ENCODE measurements at places on chromosomes 11 and 22. TPM values are rescaled to one million over a fixed set of nuclear protein-coding genes. Genes with fewer than 3 reads are reported as not detected.

DNA sequence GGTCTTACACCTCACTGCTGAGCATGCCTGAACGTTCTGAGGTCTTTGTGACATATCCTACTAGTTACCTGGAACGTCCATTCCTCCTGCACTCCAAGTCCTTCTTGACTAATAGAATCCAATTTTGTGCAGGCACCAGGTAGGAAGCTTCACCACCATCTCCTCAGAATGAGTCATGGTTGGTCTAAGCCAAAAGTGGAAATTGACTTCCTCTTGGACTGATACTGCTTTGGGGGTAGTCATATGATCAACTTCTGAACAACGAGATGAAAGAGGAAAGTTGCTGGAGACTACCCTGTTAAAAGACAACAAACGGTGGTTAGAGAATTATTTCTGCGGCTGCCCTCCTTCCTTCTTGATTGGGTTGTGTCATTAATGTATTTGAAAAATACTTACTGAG lies 374.2 kb upstream of the LARGE1 start:
- DNase-seq = no peak

DNA sequence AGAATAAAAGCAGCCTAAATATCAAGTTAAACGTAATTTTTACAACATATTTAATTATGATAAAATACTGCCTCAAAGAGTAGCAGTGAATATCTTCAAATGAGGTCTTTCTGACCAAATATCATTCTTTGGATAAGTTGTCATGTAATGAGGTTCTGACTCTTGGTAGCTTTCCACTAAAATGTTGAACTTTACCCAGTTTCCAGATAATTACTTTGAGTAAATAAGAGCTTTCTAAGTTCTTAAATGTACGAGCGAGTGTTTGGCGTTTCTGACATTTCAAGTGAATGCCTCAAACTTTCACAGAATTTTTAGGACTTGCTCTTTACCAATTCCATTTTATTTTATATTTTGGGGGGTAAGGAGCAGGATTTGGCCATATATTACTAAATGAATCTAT lies 1515.2 kb downstream of the FAM181B start:
- no peak for DNase-seq

- DNase-seq = no peak
Measured at GRCh38 chr11:831118-831864, 1.5 kb upstream of the CD151 start.

DNA sequence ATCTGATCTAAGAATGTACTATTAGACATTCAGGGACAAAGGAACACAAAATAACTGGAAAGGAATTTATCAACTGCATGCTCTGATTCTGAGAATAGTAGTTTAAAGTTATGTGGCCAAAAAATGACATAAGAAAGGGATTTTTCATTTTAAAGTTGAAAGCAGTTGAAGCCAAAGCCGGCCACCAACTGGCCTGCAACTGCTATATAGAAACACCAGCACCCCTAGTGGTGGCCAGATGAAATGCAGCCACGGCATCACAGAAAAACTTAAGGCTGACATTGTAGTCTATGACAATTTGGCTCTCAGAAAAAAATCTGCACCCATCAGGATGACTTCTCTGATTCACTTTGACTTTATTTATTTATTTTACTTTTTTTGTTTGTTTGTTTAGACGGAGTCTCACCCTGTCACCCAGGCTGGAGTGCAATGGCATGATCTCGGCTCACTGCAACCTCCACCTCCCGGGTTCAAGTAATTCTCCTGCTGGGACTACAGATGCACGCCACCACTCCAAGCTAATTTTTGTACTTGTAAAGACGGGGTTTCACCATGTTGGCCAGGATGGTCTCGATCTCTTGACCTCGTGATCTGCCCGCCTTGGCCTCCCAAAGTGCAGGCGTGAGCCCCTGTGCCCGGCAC lies 59.2 kb downstream of the SLC35F2 start:
- peak; percentile 83 for DNase-seq

DNA sequence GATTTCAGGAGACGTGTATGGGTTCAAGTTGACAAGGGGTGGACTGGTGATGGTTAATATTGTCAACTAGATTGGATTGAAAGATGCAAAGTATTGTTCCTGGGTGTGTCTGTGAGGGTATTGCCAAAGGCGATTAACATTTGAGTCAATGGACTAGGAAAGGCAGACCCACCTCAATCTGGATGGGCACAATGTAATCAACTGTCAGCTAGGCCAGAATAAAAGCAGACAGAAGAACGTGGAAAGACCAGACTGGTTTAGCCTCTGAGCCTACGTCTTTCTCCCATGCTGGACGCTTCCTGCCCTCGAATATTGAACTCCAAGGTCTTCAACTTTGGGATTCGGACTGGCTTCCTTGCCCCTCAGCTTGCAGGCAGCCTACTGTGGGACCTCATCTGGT lies 1.7 kb upstream of the YPEL4 start:
- no peak for DNase-seq

- peak; percentile 11 for DNase-seq
Measured at GRCh38 chr22:48664586-48664985, 1163.1 kb downstream of the BRD1 start.

GRCh38 chr11:19793326-19793725 lies 80.7 kb downstream of the NAV2 start:
- DNase-seq = no peak

DNA sequence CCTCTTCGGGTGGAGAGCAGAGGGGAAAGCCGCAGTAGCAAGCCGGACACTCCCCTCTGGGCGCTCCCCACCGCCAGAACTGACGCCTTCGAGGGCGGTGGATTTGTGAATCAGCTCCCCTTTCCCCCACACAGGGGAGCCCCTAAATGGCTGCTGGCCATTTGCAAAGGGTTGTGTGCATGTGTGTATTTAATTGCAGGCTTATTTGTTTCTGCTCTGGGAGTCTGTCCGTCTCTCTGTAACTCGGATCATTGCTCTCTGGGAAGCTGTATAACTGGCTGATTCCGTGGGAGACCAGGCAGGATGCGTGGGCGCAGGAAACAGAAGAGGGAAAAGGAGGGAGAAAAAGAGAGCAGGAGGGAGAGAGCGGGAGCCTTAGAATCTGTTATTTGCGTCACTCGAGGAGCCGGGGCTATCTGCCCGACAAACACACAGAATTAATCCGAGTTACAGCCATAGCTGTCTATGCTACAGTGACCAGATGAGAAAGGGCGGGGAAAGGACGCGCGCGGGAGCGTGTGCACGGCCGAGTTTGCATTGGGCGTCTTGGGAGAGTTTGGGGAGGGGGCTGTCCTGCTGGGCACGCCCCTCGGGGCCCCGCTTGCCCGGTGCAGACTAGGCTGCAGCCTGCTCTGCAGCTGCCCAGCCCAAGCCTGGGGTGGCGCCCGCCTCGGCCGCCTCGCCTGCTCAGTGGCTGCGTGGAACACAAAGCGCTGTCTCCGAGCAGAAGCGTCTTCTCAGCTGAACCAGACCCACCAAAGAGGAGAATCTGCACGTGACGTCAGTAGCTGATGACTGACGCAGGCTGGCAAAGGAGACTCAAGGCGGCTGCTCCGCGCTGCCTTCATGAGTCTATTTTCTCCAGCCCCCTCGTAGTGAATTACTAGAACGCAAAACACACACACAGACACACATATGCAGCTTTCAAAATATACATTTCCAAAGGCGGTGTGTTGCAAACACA lies 105.3 kb upstream of the HSD17B12 start:
- no peak for DNase-seq

- peak; percentile 92 for DNase-seq
Measured at GRCh38 chr11:74720596-74721478, 10.4 kb downstream of the CHRDL2 start.

- no peak for DNase-seq
Measured at GRCh38 chr22:47586038-47586437, 823.6 kb downstream of the TBC1D22A start.

- no peak for DNase-seq
Measured at GRCh38 chr11:30508594-30508993, 77.6 kb downstream of the MPPED2 start.

- DNase-seq = no peak
Measured at GRCh38 chr11:117794135-117794534, 2.9 kb downstream of the DSCAML1 start.

DNA sequence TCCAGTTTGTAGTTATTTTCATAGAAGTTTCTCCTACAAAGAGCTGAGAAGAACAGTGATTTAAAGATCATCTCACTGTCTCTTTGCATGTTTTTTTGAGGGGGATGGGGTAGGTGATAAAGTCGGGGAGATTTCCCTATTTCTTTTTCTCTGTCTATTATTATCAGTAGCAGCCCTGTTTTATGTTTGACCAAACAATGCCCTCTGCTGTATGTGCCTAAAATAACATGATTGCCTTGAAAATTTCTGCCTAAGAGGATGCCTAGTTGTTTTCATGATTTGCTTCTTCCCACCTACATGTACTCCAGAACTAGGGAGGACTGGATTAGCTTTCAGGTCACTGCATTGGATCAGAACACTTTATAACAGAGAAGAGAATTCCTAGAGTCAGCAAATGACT lies 1330.2 kb downstream of the LRRC4C start:
- no peak for DNase-seq

- DNase-seq = peak; percentile 87
Measured at GRCh38 chr11:64331569-64332371, 8.2 kb upstream of the CCDC88B start.

DNA sequence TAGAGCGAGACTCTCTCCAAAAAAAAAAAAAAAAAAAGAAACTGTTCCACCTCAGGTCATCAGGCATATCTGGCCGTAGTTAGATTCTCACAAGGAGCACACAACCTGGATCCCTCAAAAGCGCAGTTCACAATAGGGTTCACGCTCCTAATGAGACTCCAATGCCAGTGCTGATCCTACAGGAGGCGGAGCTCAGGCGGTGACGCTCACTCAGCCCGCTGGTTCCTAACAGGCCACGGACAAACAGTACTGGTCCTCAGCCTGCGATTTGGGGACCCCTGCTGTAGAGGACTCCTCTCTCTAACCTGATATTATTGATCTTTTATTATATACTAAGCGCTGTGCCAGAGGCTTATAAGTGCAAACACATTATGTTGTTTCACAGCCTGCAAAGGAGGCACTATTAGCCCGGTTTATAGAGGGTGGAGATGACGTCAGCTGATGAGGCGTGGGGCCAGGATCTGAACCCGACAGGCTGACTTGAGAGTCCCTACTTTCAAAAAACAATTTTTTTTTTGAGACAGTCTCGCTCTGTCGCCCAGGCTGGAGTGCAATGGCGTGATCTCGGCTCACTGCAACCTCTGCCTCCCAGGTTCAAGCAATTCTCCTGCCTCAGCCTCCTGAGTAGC lies 4.9 kb upstream of the MAFF start:
- DNase-seq = no peak

DNA sequence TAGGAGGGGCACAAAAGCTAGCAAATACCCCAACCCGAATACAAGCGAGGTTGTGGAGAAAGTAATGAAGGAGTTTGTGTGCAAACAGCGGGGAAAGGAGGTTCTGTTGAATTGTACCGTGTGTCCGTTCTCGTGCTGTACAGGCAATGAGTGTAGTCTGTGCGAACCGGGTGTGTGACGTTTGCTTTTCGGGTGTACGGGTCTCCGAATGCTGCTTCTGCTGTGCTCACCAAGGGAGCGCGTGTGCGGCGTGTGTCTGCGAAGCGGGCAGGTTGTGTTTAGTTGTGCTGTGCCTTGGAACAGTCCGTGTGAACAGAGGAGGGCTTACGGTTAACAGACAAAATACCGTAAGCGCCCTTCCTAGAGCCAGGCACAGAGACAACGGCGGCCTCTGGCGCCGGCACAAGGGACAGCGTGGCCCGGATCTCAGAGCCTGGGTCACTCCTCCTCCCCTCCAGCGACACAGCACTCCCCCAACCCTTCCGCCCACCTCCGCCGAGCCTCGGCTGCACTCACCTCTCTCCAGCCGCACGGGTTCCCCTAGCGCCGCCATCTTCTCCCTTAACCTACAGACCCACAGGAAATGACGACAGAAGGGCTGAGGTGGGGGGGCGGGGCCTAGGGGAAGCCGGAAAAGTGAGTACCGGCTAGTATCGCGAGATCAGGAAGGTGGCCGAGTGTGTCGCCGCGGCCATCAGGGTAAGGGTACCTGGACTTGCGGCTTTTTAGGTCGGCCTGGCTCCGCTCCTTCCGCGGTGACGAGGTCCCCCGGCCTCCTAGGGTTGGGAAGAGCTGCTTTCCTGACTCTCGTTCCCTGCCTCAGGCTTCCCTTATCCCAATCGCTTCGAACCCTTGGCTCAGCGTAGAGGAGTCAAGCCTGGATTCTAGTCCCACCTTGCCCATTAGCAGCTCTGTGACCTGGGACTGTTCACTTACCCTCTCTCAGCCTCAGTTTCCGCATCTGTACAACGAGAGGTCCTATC lies at the start of gene LIN7C:
LIN7C (minus strand) TSS at position 570 of the 983 bp plus-strand sequence; CDS start at position 553, 17 bp downstream.
- DNase-seq = peak; percentile 95

- no peak for DNase-seq
Measured at GRCh38 chr22:43745411-43745770, 66.7 kb downstream of the EFCAB6 start.

- DNase-seq = no peak
Measured at GRCh38 chr11:78417175-78417887, at the start of gene GAB2. TSS of gene GAB2 (minus strand) at chr11:78417820. CDS start at chr11:78417720, 100 bp downstream.

DNA sequence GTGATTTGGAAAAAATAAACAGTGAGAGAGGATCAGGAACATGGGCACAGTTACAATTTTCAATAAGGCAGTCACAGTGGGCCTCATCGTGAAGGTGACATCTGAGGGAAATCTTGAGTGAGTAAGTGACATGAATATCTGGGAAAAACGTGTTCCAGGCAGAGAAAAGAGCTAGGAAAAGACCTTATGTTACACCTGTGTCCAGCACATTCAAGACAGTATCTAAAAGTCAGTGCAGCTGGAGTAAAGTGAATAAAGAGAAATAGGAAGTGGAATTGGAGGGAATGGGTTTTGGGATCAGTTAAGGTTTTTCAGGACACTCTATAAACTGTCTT lies 827.5 kb upstream of the FAT3 start:
- no peak for DNase-seq

DNA sequence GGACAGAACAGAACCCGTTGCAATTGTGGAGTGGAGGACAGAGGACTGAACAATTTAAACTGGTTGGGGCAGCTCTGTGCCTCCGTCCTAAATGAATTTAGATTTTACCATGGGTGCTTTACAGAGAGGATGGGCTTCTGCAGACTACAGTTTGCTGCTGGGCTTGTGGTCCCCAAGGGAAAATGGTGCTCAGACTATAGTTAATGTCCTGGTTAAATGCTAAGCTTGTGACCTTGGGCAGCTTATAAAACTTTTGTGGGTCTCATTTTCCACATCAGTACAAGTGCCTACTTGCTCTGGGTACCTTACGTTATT lies 355.2 kb upstream of the NARS2 start:
- DNase-seq = no peak

Gene AQP11
- 0.78 TPM for total RNA-seq

Gene OR2D2
- total RNA-seq = not detected

Gene CPSF7
- total RNA-seq = 36.5 TPM

Gene SIAE
- 83.1 TPM for total RNA-seq

Gene ANO1
- total RNA-seq = 6.7 TPM

Gene C11orf42
- total RNA-seq = not detected

Gene B3GAT1
- total RNA-seq = 0.16 TPM

Gene SMTNL1
- total RNA-seq = not detected

Gene SDHAF2
- 36.8 TPM for total RNA-seq

Gene ARHGAP32
- 6.4 TPM for total RNA-seq

Gene P2RX6
- total RNA-seq = 2.8 TPM

Gene TMEM45B
- total RNA-seq = not detected

Gene BRSK2
- total RNA-seq = 1.4 TPM

Gene SMIM35
- total RNA-seq = not detected

Gene SLC22A6
- not detected for total RNA-seq
